ENCODE measurements at places on chromosomes 2 and 18.

DNA sequence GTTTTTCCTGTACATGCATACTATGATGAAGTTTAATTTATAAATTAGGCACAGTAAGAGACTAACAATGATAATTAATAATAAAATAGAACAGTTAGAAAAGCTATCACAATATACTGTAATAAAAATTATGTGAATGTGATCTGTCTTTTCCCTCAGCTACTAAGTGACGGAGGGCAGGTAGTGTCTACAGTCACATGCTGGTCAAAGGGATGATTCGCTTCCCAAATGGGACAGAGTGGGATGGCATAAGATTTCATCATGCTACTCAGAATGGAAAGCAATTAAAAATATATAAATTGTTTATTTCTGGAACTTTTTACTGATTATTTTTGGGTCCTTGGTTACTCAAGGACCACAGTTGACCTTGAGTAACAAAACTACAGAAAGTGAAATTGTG, 71.5 kb downstream of the DAW1 start:
- DNase-seq, result no peak

DNA sequence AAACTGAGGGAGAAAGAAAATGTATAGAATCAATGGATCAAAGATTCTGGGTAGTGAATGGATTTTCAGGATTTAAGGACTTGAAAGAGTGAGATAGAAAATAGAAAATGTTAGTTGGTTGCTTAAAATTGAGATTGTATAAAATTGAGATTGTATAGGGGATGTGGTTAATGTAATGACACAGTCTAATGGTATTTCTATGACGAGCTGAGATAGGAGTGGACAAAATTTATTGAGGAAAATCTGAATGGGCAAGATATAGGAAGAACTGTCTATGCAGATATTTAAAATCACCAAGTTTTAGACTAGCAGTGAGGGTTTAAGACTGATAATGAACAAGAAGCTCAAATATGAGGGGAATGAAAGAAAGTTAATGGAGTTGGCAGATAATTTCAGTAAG, 406.6 kb downstream of the NYAP2 start:
- no peak for DNase-seq

- DNase-seq, result no peak
Observed at GRCh38 chr2:11311543-11311942, 32.9 kb downstream of the ROCK2 start.

DNA sequence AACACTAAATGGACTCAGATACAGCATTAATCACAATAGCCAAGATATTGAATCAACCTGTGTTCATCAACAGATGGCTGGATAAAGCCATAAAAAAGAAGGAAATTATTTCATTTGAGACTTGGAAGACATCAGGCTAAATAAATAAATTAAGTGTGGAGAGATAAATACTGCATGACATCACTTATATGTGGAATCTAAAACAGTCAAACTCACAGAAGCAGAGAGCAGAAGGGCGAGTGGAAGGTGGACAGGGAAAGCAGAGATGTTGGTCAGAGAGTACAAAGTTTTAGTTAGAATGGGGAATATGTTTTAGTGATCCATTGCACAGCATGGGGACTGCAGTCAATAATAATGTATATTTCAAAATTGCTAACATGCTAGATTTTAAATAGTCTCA, 207.2 kb downstream of the VAPA start:
- no peak for DNase-seq

DNA sequence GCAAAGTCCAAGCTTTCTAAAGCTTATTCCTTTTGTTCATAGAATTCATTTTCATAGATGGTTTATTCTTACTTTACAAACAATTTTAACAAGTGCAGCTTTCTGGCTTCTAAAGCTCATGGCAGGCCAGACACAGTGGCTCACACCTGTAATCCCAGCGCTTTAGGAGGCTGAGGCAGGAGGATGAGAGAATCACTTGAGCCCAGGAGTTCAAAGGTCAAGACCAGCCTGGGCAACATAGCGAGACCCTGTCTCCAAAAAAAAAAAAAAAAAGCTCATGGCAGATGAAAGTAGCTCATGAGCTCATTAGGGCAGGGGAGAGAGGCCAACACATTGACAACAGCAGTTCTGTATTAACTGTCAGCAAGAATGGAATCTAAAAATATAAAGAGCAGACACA, 28.1 kb upstream of the NPC1 start:
- no peak for DNase-seq

- no peak for DNase-seq
Observed at GRCh38 chr2:172445851-172446250, 18.5 kb downstream of the ITGA6 start.

DNA sequence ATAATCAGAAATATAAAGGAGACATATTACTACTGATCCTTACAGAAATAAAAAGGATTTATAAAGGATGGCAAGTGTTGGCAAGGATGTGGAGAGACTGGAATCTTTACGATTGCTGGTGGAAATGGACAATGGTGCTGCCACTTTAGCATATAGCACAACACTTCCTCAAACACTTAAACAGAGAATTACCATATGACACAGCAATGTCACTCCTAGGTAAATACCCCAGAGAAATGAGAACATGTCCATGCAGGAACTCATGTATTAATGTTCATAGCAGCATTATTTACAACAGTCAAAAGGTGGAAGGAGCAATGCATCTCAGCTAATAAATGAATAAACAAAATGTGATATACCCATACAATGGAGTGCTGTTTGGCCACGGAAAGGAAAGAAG, 137.5 kb downstream of the NDUFA10 start:
- DNase-seq, result no peak

- no peak for DNase-seq
Observed at GRCh38 chr2:207176247-207176646, 10.5 kb upstream of the KLF7 start.

- DNase-seq, result no peak
Observed at GRCh38 chr2:132278267-132278666, 116.5 kb upstream of the ANKRD30BL start.

DNA sequence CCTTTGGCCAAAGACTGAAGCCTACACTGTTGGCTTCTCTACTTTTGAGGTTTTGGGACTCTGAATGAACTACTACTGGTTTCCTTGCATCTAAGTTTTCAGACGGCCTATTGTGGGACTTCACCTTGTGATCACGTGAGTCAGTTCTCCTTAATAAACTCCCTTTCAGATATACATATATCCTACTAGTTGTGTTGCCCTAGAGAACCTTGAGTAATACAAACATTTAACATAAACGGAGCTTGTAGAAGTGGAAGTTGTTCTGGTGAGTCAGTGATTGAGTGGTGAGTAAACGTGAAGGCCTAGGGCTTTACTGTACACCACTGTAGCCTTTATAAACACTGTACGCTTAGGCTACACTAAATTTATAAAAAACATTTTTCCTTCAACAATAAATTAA, 107.2 kb upstream of the CDH2 start:
- DNase-seq, result no peak

DNA sequence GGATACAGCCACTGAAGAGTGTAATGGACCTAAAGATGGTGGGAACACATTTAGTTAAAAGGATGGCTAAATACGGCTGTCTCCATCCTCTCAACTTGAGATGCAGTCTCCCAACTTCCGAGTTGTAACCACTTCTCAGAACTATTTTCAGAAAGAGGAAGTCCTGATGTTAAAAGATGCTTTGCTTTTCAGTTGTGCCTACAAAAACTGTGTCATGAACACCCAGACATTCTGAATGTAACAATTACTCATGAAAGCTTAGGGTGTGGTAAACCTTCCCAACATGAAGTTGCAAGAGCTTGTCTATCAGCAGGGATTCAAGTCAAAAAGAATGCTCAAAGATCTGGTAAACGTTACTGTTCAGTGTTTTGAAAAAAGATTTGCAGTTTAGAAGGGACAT, 147.9 kb downstream of the DOCK10 start:
- DNase-seq, result no peak

DNA sequence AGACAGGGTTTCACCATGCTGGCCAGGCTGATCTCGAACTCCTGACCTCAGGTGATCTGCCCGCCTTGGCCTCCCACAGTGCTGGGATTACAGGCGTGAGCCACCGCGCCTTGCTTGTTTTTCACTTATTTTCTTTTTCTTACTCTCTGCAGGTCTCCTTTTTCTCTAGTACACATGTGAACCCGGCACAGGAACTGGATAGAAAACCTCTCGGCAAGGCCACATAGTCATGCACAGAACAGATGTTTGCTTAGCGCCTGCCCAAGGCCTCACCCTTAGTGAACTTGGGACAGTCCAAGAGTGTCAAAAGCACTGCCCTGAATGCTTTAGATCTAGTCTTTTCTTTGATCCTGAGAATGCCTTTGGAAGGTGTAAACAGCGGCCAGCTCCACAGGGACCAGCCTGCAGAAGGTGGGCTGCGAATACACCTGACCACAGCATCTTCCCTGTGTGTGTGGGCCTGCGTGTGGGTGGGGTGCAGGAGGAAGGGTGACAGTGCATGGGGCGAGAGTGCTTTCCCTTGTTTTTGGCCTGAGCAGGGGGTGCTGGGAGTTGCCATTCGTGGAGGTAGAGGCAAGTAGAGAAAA, 27.0 kb downstream of the IMPA2 start:
- DNase-seq, result no peak

DNA sequence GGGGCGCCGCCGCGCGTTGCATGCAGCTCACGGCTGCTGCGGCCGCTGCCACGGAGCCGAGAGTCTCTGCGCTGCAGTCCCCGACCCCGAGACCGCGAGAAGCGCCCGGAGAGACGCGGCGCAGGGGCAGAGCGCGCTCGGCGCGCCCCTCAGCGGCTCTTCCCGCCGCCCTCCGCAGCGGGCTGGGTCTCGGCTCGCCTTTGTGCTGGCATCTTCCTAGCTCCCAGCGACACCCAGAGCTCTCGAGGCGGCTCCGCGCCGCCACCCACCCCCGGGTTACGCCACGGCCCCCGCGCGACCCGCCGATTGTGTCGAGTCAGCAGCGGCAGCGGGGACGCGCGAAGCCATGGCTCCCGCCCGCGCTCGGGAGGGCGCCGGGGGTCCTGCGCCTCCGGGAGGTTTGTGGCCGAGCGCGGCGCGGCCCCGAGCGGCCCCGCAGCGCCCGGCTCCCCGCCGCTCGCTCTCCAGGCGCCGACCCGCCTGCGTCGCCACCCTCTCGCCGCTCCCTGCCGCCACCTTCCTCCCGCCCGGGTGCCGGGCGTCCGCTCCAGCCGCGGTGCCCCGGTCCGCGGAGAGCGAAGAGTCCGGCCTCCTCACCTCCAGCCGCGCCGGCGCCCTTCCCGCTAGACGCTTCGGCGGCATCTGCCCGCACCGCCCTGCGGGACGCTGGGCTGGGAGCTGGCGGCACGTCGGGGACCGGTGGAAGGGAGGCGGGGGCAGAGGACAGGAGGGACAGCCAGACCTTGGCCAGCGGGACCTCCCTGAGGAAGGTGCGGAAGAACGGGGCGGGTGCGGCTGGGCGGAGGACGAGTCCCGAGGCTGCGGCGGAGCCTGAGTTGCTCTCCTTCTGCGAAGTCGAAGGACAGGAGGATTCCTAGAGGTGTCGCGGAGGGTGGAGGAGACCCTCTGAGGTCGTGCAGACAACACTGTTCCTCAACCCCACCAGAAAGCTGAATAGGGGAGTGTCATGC, 46.3 kb upstream of the CCDC150 start:
- DNase-seq, result no peak

GRCh38 chr18:49013291-49013691, 62.5 kb upstream of the SMAD7 start:
- no peak for DNase-seq

Data from activated CD4-positive, alpha-beta T cell treated with anti-CD3 and anti-CD28 coated beads, Interleukin-2, amount 50 U/mL, for 24 hours (primary cell).